SJSA1 (cell line): ENCODE measurements at places on chromosomes 1 and 21. TPM values are rescaled to one million over a fixed set of nuclear protein-coding genes. Genes with fewer than 3 reads are reported as not detected.

DNA sequence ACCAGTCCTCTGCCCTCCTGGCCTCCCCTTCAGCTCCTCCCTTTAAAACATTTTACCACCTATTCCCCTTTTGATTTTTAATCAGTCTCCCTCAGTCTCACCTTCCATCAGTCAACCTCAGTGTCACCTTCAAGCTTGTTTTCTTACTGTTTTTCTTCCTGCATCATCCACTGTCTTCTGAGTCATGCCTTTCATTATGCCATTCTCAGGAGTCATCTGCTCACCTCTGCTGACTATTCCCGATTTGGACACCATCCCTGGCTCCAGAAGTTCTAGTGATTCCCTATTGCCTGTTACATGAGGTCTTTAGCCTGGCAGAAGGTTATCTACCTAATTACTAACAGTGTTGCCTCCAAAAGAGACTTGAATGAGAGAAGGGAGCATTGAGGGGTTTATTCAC lies 23.9 kb downstream of the NFASC start:
- no peak overlapping the region for H3K27ac ChIP-seq
- H3K4me3 ChIP-seq = no peak overlapping the region
- H3K36me3 ChIP-seq = no peaks in the 10 kb centered on the region
- H3K27me3 ChIP-seq = peaks cover 33% of the 10 kb centered on the region

DNA sequence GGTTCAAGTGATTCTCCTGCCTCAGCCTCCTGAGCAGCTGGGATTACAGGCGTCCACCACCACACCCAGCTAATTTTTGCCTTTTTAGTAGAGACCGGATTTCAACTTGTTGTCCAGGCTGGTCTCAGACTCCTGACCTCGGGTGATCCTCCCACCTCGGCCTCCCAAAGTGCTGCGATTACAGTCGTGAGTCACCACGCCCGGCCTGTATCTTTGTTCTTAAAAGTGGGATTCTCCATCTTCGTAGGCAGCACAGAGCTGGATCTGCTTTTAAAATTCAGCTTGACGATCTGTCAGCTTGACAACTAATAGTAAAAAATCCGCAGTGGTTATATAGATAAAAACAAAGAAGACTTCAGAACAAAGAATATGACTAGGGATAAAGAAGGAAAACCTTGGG lies 2.8 kb upstream of the GNG4 start:
- peaks cover 18% of the 10 kb centered on the region for H3K4me1 ChIP-seq
- no peak overlapping the region for H3K4me3 ChIP-seq
- no peak overlapping the region for H3K27ac ChIP-seq

The MAP1LC3C gene
- not detected in 2 replicates for total RNA-seq

The PGLYRP4 gene
- total RNA-seq = not detected in 2 replicates

GRCh38 chr1:215650446-215651149 lies 83.5 kb downstream of the KCTD3 start:
- no peaks in the 10 kb centered on the region for H3K27me3 ChIP-seq
- no peaks in the 10 kb centered on the region for H3K36me3 ChIP-seq
- no peak overlapping the region for H3K27ac ChIP-seq
- H3K4me1 ChIP-seq = no peaks in the 10 kb centered on the region
- DNase-seq = no peak

GRCh38 chr1:88685259-88685620 lies 1.2 kb downstream of the PKN2 start:
- H3K27me3 ChIP-seq = no peaks in the 10 kb centered on the region
- H3K4me3 ChIP-seq = peak overlapping the region; percentile 91
- 0 out of 2 replicates have a peak overlapping the region, but pooled peaks have one; percentile 69 for H3K27ac ChIP-seq
- peaks cover 16% of the 10 kb centered on the region for H3K36me3 ChIP-seq

GRCh38 chr1:239426821-239427475 lies 40.6 kb downstream of the CHRM3 start:
- H3K4me3 ChIP-seq = no peak overlapping the region
- DNase-seq = no peak
- no peaks in the 10 kb centered on the region for H3K4me1 ChIP-seq
- H3K36me3 ChIP-seq = no peaks in the 10 kb centered on the region
- H3K27ac ChIP-seq = no peak overlapping the region
- no peaks in the 10 kb centered on the region for H3K27me3 ChIP-seq

- H3K27me3 ChIP-seq = no peaks in the 10 kb centered on the region
- no peak overlapping the region for H3K27ac ChIP-seq
- no peaks in the 10 kb centered on the region for H3K4me1 ChIP-seq
- DNase-seq = no peak
- no peaks in the 10 kb centered on the region for H3K36me3 ChIP-seq
Observed at GRCh38 chr1:53625766-53626520, 113.0 kb downstream of the GLIS1 start.

- DNase-seq = no peak
- H3K27me3 ChIP-seq = no peaks in the 10 kb centered on the region
- no peak overlapping the region for H3K4me3 ChIP-seq
- H3K4me1 ChIP-seq = no peaks in the 10 kb centered on the region
- no peak overlapping the region for H3K27ac ChIP-seq
Observed at GRCh38 chr1:175287377-175287776, 94.8 kb upstream of the KIAA0040 start.

GRCh38 chr1:194705123-194705854 lies 1518.9 kb upstream of the B3GALT2 start:
- no peak overlapping the region for H3K27ac ChIP-seq
- no peaks in the 10 kb centered on the region for H3K4me1 ChIP-seq
- no peaks in the 10 kb centered on the region for H3K36me3 ChIP-seq
- H3K4me3 ChIP-seq = no peak overlapping the region
- DNase-seq = no peak

DNA sequence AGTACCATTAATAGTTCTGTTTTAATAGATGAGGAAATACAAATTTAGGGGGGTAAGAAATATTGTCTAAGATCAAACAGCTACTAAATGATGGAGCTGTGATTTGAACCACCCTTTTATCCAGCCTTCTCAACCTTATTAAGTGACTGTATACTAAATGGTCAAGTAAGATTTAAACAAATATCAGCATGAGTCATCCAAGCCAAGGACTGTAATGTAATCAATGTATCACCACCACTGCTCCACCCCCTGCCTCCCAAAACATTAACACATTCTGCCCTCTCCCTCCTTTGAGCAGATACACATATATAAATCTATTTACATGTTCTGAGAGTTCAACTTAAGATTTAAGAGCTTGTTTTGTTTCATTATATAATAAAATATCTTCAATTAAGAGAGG lies 58.9 kb downstream of the LRRC40 start:
- H3K27me3 ChIP-seq = no peaks in the 10 kb centered on the region
- DNase-seq = peak; percentile 8
- H3K4me1 ChIP-seq = peaks cover 6% of the 10 kb centered on the region
- peaks cover 10% of the 10 kb centered on the region; the same call in 1 of the 2 replicates for H3K36me3 ChIP-seq
- H3K4me3 ChIP-seq = no peak overlapping the region

DNA sequence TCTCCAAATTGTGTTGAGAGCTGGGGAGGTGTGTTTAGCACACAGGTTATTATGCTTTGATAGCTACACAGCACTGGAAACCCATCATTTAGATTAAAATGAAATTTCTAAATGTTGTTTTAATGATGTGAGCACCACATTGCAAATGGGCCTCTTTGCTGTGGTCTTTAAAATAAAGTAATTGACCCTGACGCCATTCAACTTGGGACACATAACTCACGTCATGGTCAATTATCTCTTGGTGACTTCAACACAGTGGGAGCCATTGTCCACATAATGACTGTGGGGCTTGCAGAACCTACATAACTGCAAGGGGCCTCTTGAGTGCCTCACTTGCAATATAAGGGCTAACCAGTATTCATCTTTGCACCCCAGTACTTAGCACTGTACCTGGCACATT lies 280.4 kb downstream of the HLX start:
- H3K4me3 ChIP-seq = no peak overlapping the region
- no peak overlapping the region for H3K27ac ChIP-seq
- DNase-seq = no peak
- H3K36me3 ChIP-seq = no peaks in the 10 kb centered on the region
- H3K27me3 ChIP-seq = no peaks in the 10 kb centered on the region

GRCh38 chr1:225883616-225884265 lies 1.6 kb upstream of the TMEM63A start:
- peaks cover 16% of the 10 kb centered on the region for H3K4me1 ChIP-seq
- peak overlapping the region; percentile 72; the same call in 1 of the 2 replicates for H3K4me3 ChIP-seq
- DNase-seq = no peak
- H3K27ac ChIP-seq = no peak overlapping the region

The SELENBP1 gene
- total RNA-seq = 21.6 and 31.1 TPM in 2 replicates

DNA sequence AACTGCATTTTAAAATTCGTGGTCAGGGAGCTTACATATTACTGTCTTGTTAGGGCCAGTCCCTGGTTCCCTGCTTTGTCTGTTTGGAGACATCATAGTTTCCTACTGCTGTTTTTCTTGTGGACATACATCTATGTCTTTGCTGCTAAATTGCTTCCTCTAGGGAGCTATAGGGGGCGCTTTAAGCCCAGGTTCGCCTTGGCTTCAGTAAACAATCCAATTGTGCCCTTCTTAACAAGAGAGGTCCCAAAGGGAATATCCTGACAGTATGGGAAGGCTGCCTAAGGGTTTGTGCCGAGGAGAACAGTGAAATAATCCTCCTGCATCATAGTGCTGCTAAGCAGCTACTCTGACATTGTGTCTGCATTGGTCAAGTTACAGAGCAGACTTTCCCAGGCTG lies 112.5 kb downstream of the USH2A start:
- H3K27ac ChIP-seq = no peak overlapping the region
- no peaks in the 10 kb centered on the region for H3K36me3 ChIP-seq
- H3K4me1 ChIP-seq = no peaks in the 10 kb centered on the region
- H3K27me3 ChIP-seq = no peaks in the 10 kb centered on the region

The CCT8 gene
- total RNA-seq = 330 and 390 TPM in 2 replicates

DNA sequence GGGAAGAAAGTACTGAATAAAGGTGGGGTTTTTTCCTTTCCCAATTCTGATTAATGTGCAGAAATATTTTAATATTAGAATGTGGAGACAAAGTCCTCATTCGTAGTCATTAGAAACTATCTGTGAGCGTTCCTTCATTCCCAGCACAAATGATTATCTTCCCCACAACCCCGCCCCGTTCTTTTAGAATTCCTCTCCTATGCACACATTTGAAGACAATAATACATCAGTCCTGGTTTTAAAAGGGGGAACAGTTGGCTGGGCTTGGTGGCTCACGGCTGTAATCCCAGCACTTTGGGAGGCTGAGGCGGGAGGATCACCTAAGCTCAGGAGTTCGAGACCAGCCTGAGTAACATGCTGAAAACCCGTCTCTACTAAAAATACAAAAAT lies 876 bp downstream of the ALDH9A1 start:
- peak overlapping the region; percentile 67 for H3K4me3 ChIP-seq
- peak; percentile 33 for DNase-seq
- no peaks in the 10 kb centered on the region for H3K27me3 ChIP-seq
- H3K4me1 ChIP-seq = peaks cover 20% of the 10 kb centered on the region

- no peaks in the 10 kb centered on the region for H3K4me1 ChIP-seq
- no peak overlapping the region for H3K4me3 ChIP-seq
Observed at GRCh38 chr21:32603131-32603530, 9.0 kb downstream of the CFAP298 start.

The KCNJ9 gene
- total RNA-seq = not detected in 2 replicates

GRCh38 chr1:51697166-51697565 lies 80.3 kb downstream of the OSBPL9 start:
- H3K27me3 ChIP-seq = no peaks in the 10 kb centered on the region
- H3K36me3 ChIP-seq = no peaks in the 10 kb centered on the region
- DNase-seq = no peak

GRCh38 chr21:37348664-37349063 lies 17.9 kb upstream of the DYRK1A start:
- DNase-seq = no peak
- H3K4me1 ChIP-seq = no peaks in the 10 kb centered on the region
- H3K4me3 ChIP-seq = no peak overlapping the region

DNA sequence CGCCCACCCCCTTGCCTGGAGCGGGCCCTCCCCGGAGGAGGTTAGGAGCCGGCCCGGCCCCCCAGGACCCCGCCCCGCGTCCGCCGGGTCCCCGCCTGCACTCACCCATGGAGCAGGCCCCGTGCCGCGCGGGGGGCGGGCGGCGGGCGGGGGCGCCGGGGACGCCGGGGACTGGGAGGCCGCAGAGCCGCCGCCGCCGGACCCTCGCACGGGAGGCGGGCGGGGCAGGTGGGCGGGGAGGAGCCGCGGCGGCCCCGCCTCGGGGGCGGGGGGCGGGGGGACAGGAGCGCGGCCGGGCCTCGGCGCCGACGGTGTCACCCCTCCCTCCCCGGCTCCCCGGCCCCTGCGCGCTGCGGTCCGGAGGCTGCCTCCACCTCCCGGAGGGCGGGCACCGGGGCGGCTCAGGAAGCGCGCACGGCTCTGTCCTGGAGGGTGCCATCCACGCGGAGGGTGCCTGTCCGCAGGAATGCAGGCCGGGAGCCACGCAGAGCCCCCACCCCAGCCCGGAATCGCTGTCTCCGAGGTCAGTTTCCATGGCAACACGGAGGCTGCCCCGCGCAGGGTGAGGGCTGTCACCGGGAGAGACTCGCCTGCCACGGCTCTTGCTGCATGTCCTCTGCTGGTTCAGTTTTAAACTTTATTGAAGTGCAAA lies 5.9 kb upstream of the PLEKHG5 start:
- peak overlapping the region; percentile 38 for H3K4me3 ChIP-seq
- H3K27me3 ChIP-seq = peaks cover 7% of the 10 kb centered on the region
- peaks cover 6% of the 10 kb centered on the region; the same call in 1 of the 2 replicates for H3K4me1 ChIP-seq
- DNase-seq = no peak
- no peak overlapping the region for H3K27ac ChIP-seq

The TDRD10 gene
- total RNA-seq = not detected in 2 replicates

DNA sequence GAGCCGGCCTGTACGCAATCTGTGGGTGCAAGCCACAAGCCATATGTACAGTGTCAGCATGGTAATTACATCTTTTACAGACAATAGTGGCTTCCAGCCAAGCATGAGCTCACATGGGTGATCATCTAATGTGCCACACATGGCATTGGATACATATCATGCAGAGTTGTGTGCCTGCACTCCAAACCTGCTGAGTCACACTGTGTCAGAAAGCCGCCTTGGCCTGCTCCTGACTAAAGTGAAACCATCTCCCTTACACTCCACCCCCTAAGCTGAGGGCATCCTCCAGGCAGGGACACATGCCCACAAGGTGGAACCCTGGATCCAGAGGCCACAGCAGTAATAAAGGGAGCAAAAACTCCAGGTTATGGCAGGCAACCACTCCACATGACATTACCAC lies 72.5 kb downstream of the KCNT2 start:
- H3K4me3 ChIP-seq = no peak overlapping the region
- no peaks in the 10 kb centered on the region for H3K36me3 ChIP-seq

GRCh38 chr1:245946905-245947304 lies 560.2 kb downstream of the SMYD3 start:
- H3K4me3 ChIP-seq = no peak overlapping the region
- no peak for DNase-seq
- H3K27ac ChIP-seq = no peak overlapping the region
- H3K27me3 ChIP-seq = no peaks in the 10 kb centered on the region

The GJA9 gene
- not detected in 2 replicates for total RNA-seq

DNA sequence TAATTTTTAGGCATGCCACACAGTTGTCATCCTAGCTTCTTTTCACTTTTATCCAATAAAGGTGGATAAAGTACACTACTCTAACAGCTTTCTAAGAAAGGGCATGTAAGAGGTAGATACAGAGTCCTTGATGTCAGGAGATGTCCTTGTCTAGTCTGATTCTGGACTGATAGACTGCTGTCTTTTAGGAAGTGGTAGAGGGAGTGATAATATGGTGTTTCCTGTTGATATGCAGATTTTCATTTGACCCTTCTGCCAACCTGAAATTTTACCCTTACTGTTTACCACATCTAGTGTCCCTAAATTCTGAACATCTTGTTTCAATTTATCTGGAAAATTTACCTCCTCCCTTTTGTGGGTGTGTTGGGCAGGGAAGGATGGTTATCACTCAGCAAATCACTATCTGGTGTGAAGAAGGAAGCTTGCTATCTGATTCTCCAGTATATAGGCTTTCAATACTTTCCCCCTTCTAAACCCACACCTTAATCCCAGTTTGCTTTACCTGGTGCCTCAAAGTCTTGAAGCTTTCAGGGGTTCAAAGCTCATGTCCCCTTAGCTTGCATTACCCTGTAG lies 354.9 kb upstream of the SNX7 start:
- no peaks in the 10 kb centered on the region for H3K27me3 ChIP-seq
- no peak for DNase-seq
- H3K4me1 ChIP-seq = no peaks in the 10 kb centered on the region
- H3K4me3 ChIP-seq = no peak overlapping the region
- H3K27ac ChIP-seq = no peak overlapping the region
- no peaks in the 10 kb centered on the region for H3K36me3 ChIP-seq
